Right cardiac atrium (tissue), 5 donors: ENCODE measurements at places on chromosomes 4 and X.

DNA sequence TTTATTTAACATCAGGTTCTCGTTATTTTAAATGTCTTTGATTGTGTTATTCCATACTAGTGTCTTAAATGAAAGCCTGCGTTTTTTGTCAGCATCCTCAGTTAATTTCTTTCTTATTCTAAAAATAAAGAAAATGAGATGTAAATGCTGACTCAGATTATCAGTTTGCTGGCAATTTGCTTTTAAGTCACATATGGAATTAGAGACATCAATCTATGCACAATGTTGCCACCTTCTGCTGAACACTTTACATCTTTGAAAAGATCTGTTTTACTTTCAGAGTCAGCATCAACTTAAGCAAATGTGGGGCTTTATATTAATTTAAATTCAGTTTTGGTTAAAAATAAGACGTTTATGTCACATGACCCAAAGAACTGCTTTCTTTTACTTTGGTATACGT, 99.2 kb downstream of the ADGRL3 start:
- DNase-seq, result no peak

DNA sequence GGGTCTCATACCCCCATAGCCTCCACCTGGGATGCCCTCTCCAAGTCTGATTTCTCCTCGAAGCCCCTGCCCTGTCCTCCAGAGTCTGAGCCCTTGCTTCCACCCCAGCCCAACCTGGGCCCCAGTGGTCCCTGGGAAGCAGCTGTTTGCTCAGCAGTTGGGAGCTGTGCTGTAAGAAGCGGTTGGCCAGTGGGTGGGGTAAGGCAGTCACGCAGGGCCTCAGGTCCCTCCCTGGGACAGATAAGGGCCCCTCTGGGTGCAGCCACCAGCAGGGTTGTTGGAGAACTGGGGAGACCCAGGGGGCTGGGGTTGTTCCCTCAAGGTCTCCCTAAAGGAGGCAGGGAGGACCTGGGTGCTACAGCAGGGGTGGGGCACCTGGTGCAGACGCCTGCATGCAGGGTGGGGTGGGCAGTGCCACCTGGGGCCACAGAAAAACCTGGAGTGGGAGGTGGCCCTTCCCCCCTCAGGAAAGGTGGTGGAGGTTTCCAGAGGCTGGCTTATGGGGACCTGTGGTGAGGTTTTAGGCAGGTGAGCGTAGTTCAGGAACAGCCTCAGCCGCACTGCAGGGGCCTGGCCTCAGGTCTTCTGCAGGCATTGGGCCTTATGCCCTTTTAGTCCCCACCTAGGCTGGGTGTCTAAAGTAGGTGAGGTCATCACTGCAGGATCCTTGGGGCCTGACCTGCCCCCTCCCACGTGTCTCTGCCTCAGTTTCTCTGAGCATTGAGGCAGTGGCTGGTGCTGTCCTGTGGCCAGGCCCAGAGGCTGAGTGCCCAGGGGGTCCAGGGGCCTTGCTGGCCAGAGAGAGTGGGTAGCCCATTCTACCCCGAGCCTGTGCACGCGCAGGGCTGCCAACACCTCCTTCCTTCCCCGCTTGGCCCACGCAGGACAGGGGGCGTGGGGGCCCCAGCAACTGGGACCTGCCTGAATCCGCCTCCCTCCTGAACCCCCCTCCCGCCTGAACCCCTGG, 3.1 kb upstream of the SLC26A1 start:
- DNase-seq, result peak; percentile 46

DNA sequence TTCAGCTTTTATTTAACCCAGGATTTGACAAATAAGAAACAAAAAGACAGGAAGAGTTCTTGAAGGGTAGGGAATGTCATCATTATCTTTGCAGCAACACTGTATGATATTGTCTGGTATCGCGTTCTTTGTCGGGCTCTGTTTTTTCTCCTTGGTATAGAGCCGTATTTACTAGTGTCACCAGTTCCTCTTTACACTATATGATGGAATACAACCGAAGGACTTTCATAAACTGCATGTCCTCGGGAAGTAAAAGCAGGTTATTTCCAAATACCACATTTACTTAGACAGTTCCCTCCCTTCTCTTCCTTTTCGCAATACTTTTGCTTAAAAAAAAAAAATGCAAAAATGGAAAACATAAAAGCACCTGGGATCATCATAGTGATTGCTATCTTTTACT, 96.6 kb upstream of the IL13RA1 start:
- DNase-seq, result no peak

DNA sequence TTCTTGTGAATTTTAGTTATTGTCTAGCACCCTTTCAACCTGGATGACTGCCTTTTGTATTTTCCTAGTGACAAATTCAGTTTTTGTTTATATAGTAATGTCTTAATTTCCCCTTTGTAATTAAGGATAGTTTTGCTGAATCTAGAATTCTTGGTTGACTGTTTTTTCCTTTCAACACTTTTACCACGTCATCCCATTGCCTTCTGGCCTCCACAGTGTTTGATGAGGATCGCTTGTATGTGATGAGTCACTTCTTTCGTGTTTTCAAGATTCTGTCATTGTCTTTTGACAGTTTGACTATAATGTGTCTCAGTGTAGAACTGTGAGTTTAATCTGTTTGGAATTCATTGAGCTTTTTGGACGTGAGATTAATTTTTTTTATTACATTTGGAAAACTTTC, 30.1 kb downstream of the KDM6A start:
- no peak for DNase-seq

DNA sequence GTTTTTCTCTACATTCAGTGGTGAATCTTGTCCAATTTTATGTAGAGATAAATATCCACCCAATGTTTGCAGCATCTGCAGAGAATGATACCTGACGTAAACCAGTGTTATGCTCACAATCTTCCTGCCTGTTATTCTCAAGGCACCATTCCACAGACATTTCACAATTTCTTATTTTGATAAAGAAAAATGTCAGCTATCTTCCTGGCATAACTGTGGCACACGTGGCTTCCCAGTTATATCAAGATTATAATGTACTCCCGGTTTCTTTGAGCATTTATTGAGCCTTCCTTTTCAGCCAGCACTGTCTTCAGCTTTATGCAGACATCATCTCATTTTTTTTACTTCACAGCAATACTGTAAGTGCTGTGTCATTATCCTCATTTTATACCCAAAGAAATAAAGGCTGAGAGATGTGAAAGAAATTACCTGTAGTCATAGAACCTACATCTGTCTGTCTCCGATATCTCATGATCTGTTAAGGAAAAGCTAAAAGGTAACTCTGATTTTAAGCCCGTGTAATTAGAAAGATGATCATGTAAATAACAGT, 1300.8 kb upstream of the TENM3 start:
- DNase-seq, result no peak

GRCh38 chr4:94828882-94829281, 71.1 kb downstream of the BMPR1B start:
- DNase-seq, result no peak

DNA sequence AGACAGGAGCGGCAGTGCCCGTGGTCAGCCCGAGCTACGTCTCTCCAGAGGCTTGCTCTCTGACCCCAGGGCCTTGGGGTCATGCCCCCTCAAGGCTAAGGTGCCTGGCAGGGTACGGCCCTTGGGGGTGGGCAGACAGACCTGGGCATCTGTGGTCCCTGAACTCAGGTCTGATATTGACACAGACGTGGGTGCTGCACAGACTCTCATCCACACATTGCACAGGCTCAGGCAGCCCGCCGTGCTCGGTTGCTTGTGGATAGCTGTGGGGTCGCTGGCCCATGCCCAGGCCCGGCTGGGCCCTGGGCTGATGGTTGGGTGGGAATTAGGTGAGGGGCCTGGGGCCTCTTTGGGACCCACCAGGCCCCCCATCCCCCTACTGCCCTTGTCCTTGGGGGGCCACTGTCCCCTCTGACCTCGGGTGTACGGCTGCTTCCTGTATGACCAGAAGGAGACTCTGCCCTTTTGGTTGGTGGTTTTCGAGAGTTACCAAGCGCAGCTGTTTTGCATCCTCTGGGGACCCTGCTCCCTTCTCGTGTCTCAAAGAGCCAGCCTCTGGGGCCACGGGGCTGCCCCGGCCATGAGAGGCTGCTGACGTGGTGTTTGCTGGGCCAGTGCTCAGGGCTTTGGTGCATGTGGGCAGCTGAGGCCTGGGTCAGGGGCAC, 10.1 kb downstream of the FGFRL1 start:
- no peak for DNase-seq

GRCh38 chr4:2331043-2331420, 69.1 kb upstream of the MXD4 start:
- DNase-seq, result no peak

DNA sequence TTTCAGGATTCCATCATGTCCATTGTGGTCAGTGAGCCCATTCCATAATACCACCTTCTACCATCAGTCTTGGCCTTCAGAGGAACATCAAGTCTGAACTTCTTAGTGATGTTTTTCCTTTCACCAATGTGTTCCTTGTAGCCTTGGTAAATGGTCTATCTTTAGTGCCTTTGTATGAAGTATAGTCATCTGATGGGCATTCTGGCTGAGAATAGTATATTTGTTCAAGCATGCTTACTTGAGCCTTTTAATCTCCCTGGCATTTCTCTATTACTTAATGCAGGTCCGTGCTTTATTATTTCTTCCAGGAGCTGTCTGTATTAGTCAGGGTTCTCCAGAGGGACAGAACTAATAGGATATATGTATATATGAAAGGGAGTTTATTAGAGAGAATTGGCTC, 99.7 kb downstream of the TLL1 start:
- no peak for DNase-seq

GRCh38 chr4:8260656-8261111, 8.9 kb upstream of the HTRA3 start:
- no peak for DNase-seq

GRCh38 chr4:55475394-55476243, 71.1 kb downstream of the CLOCK start:
- DNase-seq, result no peak

- no peak for DNase-seq
Observed at GRCh38 chr4:53963336-53963735, 101.1 kb downstream of the CHIC2 start.

DNA sequence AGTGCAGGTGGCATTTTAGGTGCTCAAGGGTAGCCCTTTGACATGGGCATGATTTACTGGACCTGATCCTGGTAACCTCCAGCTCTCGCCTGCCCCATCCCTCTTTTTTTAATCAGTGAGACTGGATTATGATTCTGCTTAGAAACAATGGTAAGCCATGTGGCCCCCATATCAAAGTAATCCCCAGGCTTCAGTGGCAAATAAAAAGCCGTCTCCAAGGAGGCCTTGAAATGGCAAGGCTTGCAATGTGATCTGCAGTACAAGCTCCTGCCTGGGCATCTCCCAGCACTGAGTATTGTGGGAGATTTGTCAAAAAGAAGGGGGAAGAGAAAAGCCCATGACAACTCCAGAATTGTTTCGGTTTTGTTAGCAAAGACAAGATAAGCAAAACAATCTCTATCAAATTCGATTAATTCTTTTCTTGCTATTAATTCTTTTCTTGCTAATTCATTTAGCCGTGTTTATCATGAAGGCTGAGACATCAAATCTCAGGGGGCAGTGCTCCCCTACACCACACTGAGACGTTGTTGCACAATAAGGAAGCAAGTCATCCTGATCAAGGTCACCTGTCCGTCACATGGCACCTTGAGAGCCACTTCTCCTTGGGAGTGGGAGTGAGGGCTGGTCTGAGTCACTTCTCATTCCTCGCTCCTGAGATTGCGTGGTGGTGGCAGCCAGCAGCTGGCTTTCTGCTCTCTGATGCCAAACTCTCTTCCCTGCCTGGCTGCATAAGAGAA, 312.7 kb upstream of the GATB start:
- no peak for DNase-seq

DNA sequence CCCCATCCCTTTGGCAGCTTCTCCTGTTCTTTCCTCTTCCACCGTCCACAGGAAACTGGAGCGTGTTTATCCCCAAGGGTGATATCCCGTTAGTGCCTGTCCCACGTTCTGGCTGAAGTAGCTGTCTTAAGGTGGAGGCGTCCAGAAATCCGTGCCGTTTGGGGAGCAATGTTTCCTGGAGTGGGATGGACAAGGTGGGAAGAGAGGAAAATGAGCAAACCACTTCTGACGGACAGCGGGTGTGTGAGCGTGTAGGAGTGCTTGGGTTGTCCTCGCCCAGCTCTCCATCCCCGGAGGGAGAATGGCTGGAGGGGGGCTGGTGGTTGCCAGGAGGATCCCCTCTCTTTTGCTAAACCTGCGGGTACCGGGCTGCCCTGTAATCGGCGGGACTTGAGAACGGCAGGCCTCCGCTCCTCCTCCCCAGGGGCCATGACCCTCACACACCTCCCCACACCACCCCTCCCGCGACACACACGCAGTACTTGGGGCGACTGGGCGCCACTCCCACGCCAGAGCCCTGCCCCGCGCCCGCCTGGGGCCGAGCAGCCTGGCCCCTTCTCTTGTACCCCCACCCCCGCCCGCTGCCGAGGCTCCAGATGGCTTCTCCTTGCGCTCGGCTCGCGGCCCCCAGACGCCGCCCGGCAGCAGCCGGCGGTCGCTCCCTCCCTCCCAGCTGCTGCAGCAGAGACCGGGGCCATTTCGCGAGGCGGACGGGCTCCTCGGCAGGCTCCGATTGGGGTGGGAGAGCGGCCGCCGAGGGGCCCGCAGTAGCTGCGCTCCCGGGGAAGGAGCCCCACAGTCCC, 13.9 kb upstream of the PRDM8 start:
- DNase-seq, result peak; percentile 75
